Skeletal muscle cell (primary cell): ENCODE measurements at places on chromosomes 7 and 10.
A peak's percentile ranks its signal among the peaks of the same experiment; 100 is the strongest.

DNA sequence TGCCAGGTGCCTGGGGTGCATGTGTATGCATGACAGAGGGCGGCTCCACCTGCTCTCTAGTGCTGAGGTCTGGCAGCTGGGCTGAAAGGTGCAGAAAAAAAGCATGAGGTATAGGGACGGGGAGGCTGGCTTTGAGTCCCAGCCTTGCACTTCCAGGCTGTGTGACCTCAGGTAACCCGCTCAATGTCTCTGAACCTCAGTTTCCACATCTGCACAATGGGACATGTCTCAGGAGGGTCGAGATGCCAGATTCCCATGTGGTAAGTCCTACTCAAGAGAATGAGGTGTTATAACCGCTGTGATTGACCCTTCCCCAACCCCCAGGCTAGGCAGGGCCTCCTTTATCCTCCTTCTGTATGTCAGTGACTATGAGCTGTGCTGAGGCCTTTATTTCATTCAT is 48.8 kb downstream of the ARHGAP22 start:
- no peak for DNase-seq

- no peak for DNase-seq
Measured at GRCh38 chr7:16493266-16493665, 27.7 kb upstream of the SOSTDC1 start.

DNA sequence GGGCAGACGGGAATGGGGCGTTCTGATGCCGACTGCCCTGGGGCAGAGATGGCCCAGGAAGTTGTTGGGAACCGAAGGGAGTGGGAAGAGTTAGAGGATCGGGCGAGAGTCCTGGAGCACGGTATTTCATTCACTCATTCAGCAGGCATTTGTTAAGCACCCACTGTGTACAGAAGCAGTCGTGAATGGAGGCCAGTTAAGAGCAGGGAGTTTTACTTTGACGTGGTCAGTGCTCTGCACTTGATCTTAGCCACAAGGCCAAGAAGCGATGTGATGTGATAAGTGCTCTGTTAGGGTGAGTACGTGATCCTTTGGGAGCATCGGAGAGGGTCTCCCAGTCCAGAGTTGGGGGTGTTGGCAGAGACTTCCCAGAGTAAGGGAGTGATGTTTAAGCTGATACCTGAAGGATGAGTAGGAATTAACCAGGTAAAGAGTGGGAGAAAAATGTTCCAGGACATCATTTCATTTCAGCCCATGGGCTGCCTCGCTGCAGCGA is 890 bp downstream of the ZFYVE27 start:
- DNase-seq: no peak

DNA sequence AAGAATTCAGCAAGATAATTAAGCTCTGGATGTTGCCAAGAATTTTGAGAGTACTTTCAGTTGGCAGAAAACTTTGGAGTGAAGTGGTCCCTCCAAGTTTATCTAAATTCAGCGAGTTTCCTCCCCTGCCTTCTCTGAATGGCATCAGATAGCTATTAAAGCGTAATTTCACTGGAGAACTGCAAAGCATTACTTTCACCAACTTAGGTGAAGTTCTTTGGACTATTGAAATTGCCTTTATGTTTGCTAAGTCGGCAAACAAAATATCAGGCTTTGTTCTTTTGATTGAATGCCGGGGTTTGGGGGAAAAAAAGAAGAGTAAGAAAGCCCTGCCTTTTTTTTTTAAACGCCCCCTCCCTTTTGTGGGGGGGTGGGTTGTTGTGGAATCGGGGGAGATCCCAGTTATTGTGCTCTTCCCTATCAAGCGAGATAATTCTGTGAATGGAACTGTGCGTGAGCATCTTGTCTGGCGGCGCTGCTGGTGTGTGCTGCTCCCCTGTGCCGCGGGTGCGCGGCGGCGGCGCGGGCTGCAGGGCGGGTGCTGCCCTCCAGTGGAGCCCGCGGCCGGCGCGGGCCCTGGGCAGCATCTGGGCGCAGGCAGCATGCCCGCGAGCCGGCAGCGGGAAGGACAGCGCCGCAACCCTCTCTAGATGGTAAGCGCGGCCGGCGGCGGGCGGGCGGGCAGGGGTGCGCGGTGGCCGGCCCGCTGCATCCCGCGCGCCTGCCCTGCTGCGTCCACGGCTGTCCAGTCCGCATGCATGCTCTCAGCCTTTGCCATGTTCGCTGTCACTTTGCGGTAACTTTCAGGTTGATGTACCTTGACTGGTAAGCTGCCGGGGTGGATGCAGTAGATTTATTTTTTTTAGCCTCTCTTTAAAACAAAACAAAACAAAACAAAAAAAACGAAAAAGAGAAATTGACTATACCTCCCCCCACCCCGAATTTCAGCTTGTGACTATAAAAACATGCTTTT is 176.5 kb downstream of the TCF7L2 start:
- DNase-seq: no peak

DNA sequence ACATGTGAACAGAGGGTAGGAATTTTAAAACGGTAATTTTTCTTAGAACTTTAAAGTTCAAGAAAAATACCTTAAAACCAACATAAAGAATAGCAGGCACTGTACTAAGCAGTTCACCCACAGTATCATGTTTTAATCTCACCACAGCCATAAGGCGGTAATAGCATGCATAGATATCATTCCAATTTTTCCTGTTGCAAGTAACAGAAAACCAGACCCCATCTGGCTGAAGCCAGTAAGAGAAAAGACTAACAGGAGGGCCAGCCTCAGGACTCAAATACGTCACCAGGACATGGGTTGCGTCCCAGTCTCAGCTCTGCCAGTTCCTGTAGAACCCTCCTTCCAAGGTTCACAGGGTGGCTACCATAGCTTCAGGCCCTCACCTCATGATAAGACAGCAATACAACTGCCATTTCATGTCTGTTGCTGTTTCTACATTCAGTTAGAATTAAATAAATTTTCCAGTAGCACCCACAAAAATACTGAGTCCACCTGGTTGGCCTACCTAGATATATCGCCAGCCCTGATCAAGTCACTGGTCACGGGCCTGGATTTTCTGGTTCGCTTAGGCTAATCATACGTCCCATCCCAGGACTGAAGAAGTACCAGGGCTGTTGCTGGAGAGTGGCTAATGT is 2.0 kb upstream of the RNF32 start:
- no peak for DNase-seq

- DNase-seq: no peak
Measured at GRCh38 chr7:135726911-135727673, 894 bp downstream of the SLC13A4 start.

- DNase-seq: peak; percentile 38
Measured at GRCh38 chr10:90326498-90327267, 531.2 kb downstream of the HTR7 start.

DNA sequence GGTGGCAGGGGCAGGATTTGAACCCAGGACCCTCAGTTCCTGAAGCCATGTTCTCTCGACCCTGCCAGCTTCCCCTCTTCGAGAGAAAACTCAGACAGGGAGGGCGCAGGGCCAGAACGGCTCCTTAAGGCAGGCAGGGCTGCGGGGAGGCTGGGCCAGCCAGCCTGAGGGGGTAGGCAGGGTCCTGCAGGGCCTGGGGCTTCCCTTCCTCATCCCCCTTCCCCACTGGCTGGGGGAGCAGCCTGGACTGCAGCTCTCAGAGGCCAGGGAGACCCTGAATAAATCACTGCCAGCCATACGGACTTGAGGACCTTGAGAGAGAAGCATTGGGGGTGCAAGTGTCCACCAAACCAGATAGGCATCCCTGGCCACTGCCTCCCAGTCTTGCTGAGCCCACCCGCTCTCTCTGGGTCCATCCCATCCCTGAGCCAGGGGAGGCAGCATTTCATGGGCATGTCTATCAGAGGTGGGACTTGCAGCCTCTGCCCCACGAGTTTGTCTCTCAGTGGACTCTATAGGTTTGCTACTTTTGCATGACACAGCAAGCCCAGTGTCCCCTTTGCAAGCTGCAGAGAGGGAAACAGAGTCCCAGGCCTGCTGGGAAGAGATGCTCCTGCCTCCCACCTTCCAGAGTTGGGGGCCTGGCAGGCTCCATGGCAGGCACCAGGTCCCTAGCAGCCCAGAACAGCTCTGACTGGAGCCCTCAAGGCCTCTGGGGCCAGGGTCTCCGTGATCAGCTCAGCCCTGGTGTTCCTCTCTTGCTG is 70.9 kb downstream of the MYL10 start:
- no peak for DNase-seq

DNA sequence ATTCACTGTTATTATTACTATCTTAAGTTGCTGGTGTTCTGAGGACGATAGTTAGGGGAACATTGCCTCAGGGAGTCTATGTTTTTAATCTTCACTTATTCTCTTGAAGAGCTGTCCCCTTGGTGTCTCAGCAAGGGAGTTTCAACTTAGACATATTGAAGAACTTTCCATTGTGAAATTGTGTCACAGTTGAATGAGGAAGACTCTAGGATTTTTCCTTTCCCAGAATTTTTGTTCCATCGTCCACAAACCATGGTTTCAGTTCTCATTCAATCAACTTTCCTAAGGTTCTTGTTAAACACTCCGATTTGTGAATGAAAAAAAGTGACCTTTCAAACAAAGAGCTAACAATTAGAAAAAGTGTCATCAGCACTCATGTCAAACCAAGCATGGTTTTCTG is 128.3 kb downstream of the GATA3 start:
- DNase-seq: no peak

DNA sequence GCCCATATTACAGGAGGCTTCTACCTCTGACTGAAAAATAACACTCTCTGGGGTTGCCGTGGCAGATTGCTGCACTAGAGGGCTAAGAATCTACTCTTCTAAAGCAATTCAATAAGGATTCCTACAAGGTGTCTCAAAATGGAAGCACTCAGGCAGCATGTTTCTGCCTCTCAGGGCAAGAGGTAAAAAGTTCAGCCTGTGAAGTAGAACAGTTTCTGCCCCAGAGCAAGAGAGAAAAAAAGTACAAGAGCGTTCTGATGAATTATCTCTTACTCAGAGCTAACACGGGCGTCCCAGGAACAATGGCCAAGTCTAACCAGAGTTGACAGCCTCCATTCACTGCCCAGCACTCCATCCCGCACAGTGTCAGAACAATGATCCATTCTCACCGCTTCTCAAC is 71.3 kb upstream of the TES start:
- DNase-seq: no peak

- DNase-seq: no peak
Measured at GRCh38 chr7:74304550-74304949, 15.3 kb downstream of the CLIP2 start.

- no peak for DNase-seq
Measured at GRCh38 chr10:4127518-4128315, 342.7 kb upstream of the KLF6 start.

DNA sequence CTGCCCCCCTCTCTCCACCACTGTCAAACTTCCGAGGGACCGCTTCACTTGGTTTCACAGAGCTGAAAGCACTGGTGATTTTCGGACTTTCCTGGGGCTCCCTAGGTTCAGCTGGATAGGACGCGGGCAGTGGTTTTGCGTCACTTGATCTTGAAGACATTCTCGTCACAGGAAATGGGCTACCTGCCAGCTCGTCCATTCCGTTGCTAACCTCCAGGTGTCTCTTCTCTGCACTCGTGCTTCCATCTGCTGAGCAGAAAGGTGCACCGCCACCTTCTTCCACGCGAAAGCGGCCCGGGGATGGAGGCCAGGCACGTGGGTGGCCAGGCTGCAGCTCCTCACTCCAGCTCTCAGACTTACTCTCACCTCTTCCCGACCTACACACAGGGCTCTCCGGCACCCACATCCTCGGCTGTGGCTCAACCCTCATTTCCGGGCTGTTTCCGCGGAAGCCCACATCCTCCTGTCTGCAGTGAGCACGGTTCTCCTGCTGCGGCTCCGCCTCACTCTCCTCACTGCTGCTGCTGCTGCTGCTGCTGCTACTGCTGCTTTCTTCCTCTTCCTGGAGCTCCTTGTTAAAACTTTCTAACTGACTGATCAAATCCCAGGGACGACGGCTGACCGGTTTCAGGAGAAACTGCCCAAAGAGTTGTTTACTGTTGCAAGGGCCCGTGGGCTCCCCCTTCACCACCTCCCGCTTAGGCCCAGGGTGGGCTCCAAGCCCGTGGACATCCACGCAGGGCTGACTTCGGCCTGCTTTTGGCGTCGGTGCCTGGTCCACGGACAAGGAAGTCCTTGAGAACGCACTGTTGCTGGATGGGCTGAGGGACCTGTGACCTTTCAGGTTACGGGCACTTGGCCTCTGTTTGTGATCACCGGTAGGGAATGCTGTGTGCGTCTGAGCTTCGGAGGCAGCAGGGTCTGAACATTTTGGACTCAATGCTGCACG is 32.1 kb downstream of the JCAD start:
- no peak for DNase-seq

DNA sequence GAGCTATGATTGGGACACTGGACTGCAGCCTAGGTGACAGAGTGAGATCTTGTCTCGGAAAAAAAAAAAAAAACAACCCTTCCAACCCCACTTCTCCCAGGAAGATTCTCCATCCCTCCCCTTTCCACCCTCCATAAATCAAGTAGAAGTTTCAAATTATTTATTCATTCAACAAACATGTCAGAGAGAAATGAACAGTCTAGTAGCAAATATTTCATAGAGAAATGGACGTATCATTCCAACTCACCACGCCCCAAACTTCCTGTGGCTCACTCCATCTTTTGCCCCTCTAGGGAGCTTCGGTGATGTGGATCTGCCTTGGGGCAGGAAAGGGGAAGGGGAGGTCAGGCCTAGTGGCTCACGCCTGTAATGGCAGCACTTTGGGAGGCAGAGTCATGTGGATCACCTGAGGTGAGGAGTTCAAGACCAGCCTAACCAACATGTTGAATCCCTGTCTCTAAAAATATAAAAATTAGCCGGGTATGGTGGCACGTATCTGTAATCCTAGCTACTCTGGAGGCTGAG is 638 bp upstream of the TRAPPC14 start:
- DNase-seq: no peak

GRCh38 chr10:35642035-35642792 is at the start of gene FZD8:
Gene FZD8, minus strand, starts transcription at chr10:35642296. Its CDS starts 867 bp downstream, at chr10:35641429.
- peak; percentile 76 for DNase-seq

GRCh38 chr7:8146106-8146787 is 115.7 kb downstream of the ICA1 start:
- DNase-seq: no peak

GRCh38 chr7:25103773-25104172 is 21.3 kb downstream of the CYCS start:
- no peak for DNase-seq

DNA sequence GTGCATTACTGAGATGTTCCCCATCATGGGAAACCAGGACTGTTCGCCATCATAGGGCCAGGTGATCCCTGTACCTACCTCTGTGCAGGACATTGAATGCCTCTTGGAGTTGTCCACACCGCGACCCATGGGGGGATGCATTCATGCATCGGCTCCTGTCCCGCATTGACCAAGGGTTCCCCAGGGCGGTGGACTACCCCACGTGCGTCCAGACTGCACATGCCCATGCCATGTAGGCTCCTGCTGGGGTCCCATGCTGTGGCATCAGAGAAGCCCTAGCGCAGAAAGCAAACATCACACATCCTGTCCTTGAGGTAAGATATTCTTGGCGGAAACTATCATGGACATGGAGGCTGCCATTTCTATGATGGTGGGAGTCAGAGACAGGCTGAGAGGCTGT is 121.6 kb upstream of the UNC5B start:
- no peak for DNase-seq

DNA sequence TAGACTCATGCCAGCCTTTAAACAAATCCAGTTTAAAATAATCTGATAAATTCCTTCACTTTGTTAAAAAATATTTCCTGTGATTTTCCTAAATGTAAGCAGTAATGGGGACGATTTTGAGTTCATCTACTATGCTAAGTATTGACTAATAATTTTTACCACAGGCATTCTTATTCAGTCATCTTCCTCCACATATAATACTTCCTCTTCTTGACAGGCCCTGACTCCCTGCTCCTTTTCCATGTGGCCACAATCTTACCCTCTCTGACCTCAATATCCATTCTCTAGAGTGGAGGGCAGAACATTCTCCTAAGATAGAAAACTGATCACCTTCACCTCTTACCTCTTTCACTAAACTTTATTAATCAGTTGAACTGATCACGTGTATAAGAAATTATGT is 7.8 kb downstream of the DNAJC2 start:
- no peak for DNase-seq

- DNase-seq: peak; percentile 60
Measured at GRCh38 chr7:6442114-6442513, 5.6 kb downstream of the DAGLB start.
